ENCODE measurements at places on chromosomes 5 and 9.

DNA sequence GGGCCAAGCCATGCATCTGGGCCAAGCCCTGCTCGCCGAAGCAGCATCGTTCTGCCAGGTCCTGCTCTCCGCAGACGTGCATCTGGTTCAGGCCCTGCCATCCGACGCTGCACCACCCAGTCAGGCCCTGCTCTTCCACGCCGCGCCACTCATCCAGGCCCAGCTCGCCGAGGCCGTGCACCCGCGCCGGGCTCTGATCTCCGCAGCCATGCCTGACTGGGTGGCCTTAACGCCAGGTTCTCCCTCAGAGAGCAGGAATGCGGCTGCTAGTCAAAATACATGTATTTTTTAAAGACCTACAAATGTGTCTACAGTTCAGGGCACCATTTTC, 891.1 kb upstream of the CTNND2 start:
- DNase-seq: no peak

- no peak for DNase-seq
Observed at GRCh38 chr9:138071292-138071691, 193.7 kb downstream of the CACNA1B start.

GRCh38 chr5:94288937-94289336, 329.5 kb downstream of the KIAA0825 start:
- no peak for DNase-seq

DNA sequence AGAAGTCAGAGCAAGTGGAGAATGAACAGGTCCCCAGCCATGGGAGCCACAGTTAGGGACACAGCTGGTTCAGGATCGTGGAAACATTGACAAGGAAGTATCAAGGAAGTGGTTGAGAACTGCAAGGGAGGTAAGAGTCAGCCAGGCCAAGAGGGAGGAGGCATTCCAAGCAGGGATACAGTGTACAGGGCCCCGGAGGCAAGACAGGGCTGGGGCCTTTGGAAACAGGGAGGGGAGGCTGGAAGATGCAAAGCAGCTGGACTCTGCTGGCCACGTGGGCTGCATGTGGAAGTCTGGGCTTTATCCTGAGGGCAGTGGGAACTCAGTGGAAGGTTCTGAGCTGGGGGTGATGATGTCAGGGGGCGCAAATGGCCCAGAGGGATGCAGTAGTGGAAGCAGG, 14.2 kb downstream of the CCDC180 start:
- DNase-seq: no peak

DNA sequence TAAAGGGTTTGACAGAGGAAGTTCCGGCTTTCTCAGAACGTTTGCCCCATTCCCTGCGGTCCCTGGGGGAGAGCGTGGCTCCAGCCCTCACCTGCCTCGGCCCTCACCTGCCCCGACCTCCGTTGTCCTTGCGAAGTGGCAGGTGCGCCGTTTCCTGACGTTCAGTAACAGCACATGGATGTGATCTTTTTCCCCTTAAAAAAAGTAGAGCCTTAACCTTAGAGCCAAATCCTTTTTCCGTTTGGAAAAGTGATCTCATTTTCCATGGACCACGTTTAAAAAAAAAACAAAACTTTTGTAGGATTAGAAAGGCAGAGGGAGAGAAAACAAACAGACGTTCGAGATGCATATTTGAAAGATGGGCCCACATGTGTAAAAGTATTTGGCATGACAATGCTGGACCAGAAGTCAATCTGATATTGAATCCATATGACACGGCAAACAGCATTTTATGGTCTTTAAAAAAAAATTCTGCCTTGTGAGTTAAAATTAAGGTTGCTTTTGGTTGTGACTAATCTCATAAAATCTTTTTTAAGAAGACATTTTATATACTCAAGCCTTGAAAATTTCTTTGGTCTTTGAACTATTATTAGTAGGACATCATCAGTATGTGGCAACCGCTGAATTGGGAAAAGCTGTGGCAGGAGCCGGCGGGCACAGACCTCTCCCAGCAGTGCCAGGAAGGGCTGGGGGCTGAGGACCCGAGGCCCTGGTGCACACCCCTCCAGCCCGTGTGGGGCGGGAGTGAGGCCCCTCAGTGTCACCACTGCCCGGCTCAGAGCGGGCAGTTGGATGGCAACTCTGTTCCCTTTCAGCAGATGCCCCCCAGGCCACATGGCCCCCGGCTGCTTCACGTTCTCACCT, 42.5 kb upstream of the EXOC3 start:
- no peak for DNase-seq

DNA sequence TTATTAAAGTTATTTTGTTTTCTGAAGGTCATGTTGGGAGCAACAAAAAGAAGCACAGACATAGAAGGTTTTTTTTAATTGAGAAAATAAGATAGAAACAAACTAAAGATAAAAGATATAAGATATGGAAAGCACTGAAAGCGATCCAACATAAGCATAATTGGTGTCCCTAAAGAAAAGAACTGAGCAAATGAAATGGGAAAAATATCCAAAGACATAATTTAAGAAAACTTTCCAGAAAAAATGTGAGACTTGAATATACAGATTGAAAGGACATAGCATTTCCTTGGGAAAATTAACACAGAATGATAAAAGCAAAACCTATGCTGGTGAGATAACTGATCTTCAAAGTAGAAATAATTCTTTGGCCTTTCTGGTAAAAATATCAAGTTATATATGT, 289.3 kb downstream of the KIAA0825 start:
- DNase-seq: no peak
